ENCODE measurements at places on chromosomes 3 and 15.

GRCh38 chr15:57611123-57611522, 19.4 kb downstream of the MYZAP start:
- no peak for DNase-seq

DNA sequence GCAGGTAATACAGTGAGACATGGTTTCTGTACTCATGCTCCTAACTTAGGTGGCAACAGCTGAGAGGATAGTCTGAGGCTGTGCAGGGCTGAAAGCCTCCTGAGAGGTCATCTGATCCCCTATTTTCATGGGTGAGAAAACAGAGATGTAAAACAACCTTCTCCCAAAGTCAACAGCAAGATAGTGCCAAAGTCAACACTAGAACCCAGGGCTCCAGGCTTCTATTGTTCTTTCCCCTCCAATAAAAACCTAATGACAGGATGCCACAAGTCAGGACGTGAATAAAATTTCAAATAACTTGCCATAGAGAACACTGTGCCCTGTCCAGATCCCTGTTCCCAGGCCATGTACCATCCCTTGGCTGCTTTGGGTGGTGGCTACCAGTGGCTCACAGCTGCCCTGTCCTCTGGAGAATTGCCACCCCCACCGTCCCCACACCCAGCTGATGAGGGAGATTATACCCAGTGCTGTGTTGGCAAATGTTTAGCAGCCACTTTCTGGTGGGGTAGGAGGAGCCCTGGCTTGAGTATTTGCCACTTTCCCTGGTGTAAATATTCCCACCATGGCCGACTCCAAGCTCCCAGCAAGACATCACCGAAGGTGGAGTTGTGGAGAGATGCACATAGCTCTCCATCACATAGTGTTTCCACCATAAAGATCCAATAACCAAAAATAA, 54.8 kb downstream of the SRGAP3 start:
- no peak for DNase-seq

- peak; percentile 16 for DNase-seq
Measured at GRCh38 chr3:153026026-153026425, 136.0 kb upstream of the RAP2B start.

GRCh38 chr15:84982301-84982920, 755 bp downstream of the PDE8A start:
- DNase-seq = no peak

DNA sequence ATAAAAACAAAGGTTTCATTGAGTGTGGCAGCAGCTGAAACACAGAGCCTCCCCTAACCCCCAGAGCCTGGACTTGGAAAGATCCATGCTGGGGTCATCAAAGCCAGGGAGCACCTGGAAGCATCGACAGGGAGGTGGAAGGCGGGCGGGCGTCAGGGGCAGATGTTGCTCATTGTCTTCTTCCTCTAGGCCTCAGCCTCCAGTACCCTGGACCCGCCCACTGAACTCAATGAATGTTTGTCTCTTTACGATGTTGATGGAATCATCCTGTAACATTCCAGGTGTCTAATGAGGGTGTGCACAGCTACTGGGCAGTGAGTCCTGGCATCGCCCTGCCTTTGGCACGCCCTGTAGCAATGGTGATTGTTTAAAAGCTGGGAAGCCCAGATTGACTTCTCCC, 9.8 kb downstream of the GP5 start:
- no peak for DNase-seq

- peak; percentile 67 for DNase-seq
Measured at GRCh38 chr15:92655178-92655995, at the start of gene FAM174B. TSS of gene FAM174B (minus strand) at chr15:92655775.

- DNase-seq = no peak
Measured at GRCh38 chr15:99163271-99164062, 58.6 kb downstream of the SYNM start.

GRCh38 chr3:178236555-178237277, 299.5 kb upstream of the KCNMB2 start:
- no peak for DNase-seq

GRCh38 chr3:192331749-192332385, 395.5 kb downstream of the FGF12 start:
- no peak for DNase-seq

GRCh38 chr15:49813625-49814024, 192.8 kb downstream of the DTWD1 start:
- no peak for DNase-seq

DNA sequence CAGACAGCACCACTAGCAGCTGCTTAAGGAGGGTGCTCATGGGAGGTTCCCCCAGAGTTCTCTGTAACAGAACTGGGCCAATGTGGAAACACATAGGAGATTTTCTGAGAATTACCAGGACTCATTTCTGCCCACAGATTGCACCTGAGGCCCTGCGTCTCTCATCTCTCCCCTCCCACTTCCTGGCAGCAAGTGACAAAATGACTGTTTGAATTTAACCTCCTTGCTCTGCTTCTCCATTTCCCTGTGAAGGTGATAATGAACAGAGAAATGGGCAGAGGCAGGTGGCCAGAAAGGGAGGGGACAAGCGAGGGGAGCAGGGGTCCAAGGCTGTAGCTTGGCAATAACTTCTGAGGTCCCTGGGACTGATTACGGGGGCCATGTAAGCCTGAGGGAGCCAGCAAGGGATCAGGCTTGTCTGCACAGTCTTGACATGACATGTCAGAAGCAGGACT, 8.0 kb downstream of the EPHB1 start:
- DNase-seq = no peak

DNA sequence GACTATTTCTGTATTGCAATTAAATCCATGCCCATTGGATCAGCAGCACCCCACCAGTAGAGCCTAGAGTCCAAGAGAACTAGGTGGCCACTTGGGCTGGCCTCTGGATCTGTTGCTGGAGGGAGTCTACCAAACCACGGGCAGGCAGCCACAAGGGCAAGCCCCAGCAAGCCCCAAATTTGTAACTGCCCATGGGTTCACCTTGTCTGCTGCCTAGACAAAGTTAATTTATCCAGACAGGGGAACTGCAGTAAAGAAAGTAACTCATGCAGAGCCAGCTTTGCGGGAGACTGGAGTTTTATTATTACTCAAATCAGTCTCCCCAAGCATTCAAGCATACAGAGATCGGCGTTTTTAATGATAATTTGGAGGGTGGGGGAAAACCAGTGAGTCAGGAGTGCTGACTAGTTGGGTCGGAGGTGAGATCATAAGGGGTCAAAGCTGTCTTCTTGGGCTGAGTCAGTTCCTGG, 74.0 kb upstream of the TERB2 start:
- no peak for DNase-seq

- no peak for DNase-seq
Measured at GRCh38 chr3:186931532-186932280, 1.4 kb downstream of the ST6GAL1 start.

DNA sequence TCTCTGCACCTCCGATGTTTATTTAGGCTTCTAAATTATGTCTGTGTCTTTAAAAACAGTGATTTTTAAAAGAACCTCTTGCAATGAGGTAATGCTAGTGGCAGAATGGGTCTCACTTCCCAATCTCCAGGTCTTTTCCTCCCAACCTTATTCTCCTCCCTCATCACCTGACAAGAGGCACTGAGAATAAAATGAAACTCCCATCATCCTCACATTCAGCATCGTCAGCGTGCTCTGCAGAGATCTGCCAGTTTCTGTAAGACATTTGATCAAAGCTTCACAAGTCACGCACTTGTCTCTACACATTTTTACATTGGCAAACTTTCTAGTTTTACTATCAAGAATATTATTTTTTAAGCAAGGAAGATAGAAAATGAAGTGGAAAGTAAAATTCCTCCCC, 420.5 kb downstream of the GABRB3 start:
- no peak for DNase-seq

All from HEK293T (cell line).